ELF-1 (cell line): ENCODE measurements at places on chromosomes 13 and 19.

GRCh38 chr19:5984600-5984999 is 6.7 kb upstream of the RANBP3 start:
- no peak for DNase-seq

DNA sequence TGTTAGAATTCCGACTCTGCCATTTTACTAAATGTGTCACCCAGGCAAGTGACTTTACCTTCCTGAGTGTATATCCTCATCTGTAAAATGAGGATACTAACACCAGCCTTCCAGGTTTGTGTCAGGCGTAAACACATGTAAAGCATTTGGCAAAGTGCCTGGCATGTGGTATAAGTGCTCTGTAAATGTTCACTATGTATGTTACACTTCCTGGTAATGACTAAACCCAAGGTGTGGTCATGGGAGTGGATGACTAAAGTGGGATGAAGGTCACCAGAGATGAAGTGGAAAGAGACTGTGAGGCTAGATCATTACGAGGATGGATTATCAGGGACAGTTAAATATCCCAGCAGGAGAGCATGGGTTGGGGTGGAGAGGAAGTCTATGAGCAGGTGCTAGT is 25.6 kb downstream of the DEDD2 start:
- DNase-seq, result no peak

DNA sequence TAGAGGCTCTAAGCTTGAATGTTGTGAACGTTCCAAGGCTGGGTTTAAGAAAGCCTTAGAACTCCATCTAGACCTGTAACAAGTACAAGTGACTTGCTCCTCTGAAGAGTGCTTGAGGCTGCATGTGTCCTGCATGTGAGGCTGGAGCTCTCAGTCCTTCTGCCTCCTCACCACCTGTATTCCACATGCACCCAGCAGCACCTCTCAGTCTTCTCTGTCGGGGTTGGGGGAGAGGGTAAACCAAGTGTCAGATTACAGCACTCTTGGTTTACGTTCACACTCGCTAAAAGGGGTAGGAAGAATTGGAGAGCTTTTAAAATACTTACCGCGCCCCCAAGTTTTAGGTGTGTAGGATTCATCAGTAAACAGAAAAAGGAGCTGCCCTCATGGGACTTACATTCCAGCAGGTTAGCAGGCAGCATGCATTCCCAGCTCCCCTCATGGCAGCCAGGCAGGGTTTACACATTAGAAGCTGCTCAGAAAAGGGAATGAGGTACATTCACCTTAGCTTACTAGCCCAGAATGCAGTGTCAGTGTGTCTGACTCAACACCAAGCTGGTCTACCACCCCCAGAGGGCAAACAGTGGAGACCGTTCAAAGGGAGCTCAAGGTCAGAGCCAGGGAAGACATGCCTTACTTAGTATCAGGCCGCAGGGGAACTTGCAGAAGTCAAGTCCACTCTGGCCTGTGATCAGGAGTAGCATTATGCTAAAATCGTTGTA is 248.1 kb downstream of the PCCA start:
- peak; percentile 11 for DNase-seq

- DNase-seq, result no peak
Measured at GRCh38 chr13:24261566-24261965, 47.8 kb upstream of the C1QTNF9 start.

DNA sequence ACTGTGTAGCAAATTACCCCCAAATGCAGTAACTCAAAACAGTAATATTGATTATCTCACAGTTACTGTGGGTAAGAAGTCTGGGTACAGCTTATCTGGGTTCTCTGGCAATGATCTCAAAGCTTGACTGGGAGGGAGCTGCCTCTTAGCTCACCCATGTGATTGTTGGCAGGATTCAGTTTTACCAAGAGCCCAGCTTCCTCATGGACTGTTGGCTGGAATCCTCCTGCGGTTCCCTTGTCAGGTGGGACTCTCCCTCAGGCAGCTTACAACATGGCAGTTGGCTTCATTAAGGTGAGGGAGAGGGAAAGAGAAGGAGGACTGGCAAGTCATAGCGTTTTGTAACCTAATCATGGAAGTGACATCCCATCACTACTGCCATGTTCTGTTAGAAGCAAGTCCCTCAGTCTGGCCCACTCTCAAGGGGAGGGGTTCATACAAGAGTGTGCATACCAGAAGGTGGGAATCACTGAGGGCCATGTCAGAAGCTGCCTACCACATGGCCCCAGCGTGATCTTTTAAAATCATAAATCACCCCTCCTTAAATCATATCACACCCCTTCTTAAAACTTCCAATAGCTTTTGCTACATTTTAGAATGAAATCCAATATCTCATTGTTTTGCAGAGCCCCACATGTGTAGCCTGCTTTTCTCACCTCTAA is 108.1 kb downstream of the OLFM4 start:
- no peak for DNase-seq

GRCh38 chr19:1231729-1232637 is 5.8 kb downstream of the CBARP start:
- DNase-seq, result no peak

GRCh38 chr13:73337532-73337931 is 278.7 kb downstream of the KLF5 start:
- DNase-seq, result no peak

- DNase-seq, result no peak
Measured at GRCh38 chr13:49098198-49098597, 121.9 kb upstream of the MLNR start.

DNA sequence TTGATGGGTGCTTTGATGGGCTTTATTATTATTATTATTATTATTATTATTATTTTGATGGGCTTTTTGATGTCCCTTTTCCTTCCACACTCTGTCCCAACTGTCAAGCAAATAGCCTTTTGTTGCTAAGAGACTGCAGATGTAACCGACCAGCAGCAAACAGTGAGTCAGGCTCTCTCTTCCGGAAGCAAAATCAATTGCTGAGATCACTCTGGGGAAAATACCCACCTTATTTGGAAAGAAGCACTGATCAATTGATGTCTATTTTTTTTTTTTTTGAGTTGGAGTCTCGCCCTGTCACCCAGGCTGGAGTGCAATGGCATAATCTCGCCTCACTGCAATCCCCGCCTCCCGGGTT is 2.9 kb downstream of the LDLR start:
- peak; percentile 28 for DNase-seq

DNA sequence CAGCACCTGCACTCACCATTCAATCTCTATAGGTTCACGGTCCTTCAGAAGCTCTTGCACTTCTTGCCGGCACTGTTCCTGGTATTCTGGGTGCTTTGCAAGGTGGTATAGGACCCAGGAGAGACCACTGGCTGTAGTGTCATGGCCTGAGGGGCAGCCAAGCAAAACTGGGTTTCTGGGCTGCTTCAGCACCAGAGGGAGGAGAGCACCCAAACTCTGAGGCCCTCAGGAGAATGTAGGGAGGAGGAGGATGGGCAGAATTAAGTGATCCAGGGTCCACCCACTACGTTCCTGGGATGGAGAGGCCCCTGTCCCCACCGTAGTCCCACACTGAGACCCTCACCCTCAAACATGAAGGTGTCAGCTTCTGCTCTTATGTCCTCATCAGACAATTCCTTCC is 12.3 kb downstream of the CYP4F11 start:
- DNase-seq, result no peak

DNA sequence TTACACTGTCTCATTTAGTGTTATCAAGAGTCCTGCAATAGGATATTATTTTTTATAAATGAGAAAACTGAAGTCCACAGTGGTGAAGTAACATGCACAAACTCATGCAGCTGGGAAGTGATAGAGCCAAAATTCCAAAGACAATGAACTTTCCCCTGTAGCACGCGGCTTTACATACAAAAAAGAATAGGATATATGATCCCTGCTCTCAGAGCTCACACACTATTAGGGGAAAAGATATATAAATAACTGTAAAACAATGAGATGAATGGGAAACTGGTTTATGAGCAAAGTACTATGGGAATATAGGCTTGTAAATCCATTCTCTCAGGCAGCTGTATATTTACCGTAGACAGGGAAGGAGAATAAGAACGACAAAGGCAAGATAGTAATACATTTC is 39.7 kb downstream of the THSD1 start:
- no peak for DNase-seq

DNA sequence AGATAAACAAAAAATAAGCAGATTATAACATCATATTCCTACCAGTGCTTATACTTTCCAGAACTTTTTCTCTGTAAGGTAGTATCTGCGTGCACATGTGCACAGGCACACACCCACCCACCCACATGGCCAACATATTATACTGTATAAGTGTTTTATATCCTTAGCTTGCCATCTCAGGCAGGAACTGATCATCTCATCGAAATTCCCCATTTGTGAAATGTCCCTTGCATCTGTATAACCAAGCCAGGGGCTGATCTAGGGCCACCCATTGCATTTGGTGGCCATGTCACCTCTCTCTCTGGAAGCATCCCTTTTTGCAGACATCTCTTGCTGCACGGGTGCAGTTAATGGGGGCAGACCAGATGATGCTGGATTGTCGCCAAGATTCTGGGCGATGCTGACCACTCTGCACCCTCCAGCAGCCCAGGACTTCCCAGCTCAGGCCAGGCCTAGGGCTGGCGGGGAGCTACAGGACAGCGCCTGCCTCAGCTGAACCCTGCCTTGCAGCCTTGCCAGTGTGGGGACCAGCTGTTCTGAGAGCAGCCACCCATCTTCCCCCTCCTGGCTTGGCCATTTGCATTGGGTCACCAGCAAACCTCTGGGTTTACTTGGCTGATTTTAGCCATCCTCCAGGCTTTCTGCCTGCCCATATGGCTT is 95.9 kb downstream of the SLC7A1 start:
- no peak for DNase-seq

GRCh38 chr13:52393572-52394357 is 12.2 kb downstream of the THSD1 start:
- DNase-seq, result no peak

DNA sequence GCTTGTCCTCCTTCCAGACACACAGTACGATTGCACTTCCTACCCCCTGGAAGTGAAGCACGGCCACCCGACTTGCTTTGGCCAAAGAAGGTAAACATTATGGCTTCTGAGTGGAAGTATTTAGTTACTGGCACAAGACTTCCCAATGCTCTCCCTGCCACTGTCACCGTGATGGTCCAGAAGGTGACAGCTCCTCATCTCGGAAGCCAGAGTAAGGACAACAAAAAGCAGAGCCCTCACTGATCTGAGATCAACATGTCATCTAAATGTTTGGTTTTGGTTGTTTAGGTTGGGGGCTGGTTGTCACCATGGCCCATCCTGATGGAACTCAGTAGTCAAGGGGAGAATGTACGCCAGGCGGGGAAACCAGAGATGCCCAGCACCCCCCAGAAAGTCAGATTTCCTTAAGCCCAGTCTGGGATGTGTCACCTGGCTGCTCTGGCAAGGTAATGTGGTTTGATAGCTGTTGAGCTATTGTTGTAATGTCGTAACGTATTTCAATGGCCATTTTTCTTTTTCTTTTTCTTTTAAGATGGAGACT is 170.1 kb upstream of the ZNF536 start:
- no peak for DNase-seq

- DNase-seq, result no peak
Measured at GRCh38 chr13:50213526-50213925, 198.3 kb downstream of the KCNRG start.

- DNase-seq, result peak; percentile 52
Measured at GRCh38 chr19:36573895-36574720, 1.0 kb upstream of the ZNF529 start.

GRCh38 chr13:99263126-99263785 is 5.1 kb upstream of the GPR18 start:
- DNase-seq, result no peak

GRCh38 chr13:108915634-108916512 is 286.5 kb downstream of the MYO16 start:
- peak; percentile 51 for DNase-seq

GRCh38 chr19:5128251-5128935 is 159.5 kb downstream of the KDM4B start:
- peak; percentile 73 for DNase-seq

DNA sequence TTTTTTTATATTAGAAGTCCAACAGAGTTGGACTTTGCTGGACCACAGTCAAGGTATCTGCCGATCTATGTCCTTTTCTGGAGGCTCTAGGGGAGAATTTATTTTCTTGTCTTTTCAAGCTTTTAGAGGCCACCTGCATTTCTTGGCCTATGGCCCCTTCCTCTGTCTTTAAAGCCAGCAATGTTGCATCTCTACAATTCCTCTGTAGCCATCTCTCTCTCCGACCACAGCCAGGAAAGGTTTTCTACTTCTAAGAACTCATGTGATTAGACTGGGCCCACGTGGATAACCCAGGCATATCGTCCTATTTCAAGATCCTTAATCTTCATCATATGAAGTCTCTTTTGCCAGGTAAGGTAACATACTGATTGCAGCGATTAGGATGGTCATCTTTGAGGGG is 43.5 kb upstream of the RGCC start:
- DNase-seq, result no peak

DNA sequence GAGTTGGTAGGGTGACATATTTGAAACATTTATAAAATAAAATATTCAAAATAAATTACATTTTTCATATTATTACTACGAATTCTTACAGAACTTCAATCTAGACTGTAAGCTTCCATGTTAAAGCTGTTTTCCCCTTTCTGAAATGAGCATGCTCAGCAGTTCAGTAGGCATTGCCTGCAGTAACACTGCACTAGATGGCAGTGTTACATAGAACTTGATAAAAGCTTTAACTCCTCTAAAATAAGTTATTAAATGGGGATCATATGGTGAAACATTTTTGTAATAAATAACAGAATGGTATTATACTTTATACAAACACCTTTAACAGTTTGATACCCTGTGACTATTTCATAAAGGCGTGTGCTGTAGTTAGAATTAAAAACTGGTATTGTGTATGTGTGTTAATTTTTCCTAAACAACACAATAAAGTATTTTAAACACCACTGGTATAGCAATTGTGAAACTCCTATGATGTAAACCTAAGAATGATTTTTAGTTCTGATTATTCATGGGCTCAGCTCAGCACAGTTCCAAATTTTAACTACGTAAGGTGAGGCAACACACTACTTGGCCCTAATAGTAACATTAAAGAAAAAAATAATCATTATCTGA is 11.6 kb upstream of the GPR18 start:
- no peak for DNase-seq

GRCh38 chr19:1223018-1223855 is 14.6 kb downstream of the CBARP start:
- DNase-seq, result no peak

DNA sequence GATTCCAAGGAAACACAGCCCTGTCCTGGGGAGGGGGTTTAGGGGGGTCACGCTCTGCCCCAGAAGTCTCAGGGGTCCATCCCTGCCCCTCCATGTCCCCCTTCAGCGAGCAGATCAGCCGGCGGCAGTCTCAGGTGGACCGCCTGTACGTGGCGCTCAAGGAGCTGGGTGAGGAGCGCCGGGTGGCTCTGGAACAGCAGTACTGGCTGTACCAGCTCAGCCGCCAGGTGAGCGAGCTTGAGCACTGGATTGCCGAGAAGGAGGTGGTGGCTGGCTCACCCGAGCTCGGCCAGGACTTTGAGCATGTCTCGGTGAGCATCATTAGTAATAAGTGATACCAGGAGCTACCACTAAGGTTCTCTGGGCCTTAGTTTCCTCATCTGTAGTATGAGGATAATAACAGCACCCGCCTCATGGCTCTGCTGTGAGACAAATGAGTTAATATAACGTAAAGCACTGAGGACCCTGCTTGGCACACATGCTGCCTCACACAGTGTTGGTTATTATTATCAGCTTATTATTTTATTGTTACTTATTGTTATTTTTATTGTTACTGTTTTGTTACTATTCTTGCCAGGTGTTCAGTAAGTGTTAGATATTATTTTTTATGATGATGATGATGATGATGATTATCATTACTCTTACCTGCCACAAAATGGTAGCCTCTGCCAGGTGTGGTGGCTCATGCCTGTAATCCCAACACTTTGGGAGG is 20.5 kb upstream of the SHKBP1 start:
- DNase-seq, result peak; percentile 21

- DNase-seq, result no peak
Measured at GRCh38 chr13:93769101-93769500, 542.5 kb downstream of the GPC6 start.

GRCh38 chr19:831407-832369 is 4.1 kb downstream of the AZU1 start:
- no peak for DNase-seq
